ENCODE measurements at places on chromosomes 3 and 15.
A peak's percentile ranks its signal among the peaks of the same experiment; 100 is the strongest.

- no peak for DNase-seq
Measured at GRCh38 chr3:67521053-67521646, 133.3 kb downstream of the SUCLG2 start.

DNA sequence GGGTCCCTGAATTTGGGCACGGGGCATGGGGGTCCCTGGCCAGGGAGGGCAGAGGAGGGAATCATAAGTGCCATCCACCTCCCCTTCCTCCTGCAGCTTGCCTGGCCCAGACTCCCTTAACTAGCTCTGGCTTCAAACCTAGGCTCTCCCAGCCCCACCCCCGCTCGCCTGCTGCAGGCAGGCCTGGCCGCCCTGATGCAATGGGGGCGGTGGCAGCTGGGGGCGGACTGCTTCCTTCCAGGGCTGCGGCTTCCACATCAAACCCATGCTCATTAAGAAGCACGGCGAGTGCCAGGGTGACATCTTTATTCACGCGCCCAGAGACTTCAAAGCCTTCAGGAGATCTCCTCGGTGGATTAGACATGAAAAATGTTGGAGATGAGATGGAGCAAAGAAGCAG is 123.1 kb downstream of the TPRA1 start:
- DNase-seq = no peak

- no peak for DNase-seq
Measured at GRCh38 chr3:163364717-163365116, 1713.6 kb downstream of the SI start.

- no peak for DNase-seq
Measured at GRCh38 chr3:166518040-166518439, 680.8 kb upstream of the BCHE start.

- DNase-seq = no peak
Measured at GRCh38 chr3:14480207-14481017, 59.7 kb downstream of the GRIP2 start.

- no peak for DNase-seq
Measured at GRCh38 chr3:140630866-140631265, 47.0 kb upstream of the TRIM42 start.

- no peak for DNase-seq
Measured at GRCh38 chr15:61680260-61681037, 379.8 kb downstream of the VPS13C start.

DNA sequence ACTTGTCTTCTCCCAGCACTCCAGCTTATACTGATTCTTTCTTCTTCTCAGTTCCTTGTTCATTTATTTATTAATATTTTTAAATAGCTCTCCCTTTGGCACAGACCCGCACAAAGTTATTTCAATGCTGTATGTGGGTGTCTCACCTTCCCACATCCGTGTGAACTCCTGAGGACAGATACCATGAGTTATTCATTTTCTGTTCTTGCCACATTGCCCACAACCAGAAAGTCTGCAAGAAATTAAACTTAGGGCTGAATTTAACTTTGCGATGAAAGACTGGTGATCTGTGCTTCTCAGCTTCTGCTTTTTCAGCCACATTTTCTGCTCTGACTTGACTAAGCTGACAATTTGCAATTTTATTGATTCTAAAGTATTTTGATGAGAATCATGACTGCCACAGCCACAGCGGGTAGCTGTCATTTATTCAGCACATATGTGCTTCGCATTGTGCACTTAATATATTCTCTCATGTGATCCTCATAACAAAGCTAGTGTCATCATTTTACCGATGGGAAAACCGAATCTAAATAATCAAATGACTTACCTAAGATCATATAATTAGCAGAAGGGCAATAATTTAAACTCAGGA is 569.8 kb downstream of the EDEM1 start:
- DNase-seq = no peak

- DNase-seq = no peak
Measured at GRCh38 chr3:171064461-171064860, 37.9 kb upstream of the SLC2A2 start.

DNA sequence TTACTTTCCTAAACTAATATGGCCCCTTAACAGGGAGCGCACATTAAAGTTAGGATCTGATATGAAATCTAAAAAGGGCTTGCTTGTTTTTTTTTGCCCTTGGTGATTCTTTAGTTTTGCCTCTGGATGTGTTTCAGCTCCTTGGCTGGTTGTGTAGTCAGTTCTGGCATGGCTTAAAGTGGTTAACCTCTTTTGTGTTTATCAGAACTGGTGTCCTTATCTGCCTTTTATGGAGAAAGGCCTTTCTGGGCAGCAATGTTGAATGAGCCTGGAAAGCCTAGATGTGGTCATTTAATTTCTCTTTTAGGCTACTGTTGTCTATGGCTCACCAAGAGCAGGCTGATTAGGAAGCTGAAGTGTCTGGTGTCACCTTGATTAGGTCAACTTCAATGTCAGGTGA is 254.5 kb upstream of the ROPN1 start:
- DNase-seq = no peak

GRCh38 chr3:52934630-52935530 is 37.5 kb upstream of the STIMATE start:
- peak; percentile 82 for DNase-seq

DNA sequence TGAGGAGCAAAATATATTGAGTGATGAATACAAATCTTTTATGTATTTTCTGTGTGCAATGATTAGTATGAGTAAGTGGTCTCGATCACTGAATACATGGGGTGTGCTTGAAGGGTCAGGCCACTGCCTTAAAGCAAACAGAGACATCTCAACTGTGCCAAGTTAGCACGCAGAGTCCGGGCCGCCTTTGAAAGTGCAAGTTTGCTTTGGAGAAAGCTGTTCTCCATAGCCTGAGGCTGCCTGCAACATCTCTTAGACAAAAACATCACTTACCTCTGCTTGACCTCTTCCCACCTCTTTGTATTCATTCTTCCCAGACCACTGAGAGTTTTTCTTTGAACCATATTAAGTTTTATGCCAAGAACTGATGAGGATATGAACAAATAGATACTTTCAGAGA is 267.0 kb downstream of the ZBTB20 start:
- no peak for DNase-seq

- no peak for DNase-seq
Measured at GRCh38 chr3:113143353-113143752, 68.0 kb upstream of the BOC start.

DNA sequence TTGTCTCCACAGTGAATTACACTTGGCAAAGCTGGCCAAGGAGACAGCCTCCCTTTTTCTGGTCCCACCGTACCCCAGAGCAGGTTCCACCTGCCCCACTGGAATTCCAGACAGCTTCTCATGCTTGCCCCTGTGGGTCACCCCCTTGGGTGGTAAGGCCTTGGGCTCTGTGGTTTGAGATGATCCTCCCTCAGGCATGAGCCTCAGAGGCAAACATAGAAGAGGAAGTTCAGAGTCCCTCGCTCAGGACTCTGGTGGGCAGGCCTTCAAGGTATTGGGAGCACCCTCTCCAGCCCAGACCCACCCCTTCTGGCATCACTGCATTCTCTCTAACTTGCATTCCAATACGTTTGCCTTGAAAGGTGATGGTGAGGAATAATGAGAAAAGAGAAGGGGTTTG is 17.6 kb upstream of the UBA7 start:
- no peak for DNase-seq

GRCh38 chr3:140053794-140054193 is 118.8 kb downstream of the CLSTN2 start:
- no peak for DNase-seq

DNA sequence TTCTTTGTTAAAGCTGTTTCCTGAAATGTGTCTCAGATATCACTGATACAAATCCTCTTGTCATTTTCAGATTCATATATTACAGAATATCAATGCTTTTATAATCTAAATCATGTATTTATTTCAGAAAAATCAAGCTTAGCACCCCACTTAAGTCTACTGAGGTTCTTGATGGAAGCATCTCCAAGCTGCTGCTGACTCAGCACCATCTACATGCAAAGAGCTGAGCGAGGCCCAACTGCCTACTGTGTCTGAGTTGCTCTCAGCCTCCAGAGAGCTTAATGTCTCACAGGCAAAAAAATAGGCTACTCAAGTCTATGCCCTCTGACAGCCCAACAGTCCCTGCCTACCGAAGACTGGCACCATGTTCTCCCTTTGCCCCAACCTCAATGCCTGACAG is 29.2 kb upstream of the STIMATE start:
- DNase-seq = no peak

DNA sequence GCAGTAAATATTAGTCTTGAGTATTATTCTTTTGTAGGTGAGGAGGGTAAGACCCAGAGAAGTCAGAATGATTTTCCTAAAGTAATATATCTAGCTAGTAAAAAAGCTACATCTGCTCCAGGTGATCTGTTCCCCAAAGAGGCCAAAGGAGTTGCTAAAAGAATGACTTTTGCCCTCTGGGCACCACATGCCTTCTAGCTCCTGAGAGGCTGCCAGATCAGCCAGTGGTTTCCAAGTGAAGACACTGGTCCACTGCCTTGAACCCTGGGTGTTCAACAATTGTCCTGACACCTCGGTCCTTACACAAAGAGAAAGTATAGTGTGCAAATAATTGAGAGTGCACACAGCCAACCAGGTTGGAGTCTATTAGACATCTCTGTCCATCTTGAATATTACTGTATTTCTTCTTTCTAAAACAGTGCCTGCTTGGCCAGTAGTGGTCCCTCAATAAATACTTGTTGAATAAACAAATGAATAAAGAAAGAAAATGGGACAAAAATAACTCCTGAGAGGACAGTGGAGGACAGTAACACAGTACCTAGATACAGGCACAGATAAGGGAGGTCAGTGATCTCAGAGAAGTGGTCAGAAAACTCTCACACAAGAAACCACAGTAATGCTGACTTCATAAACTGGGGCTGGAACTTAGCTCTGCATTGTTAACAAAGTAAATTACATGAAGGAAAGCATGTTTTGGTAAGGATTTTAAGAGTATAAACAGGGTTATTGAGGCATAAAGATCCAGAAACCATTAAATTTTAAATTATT is 56.6 kb upstream of the CSTA start:
- DNase-seq = no peak

- DNase-seq = no peak
Measured at GRCh38 chr3:31193871-31194270, 299.4 kb upstream of the GADL1 start.

GRCh38 chr15:85296615-85297402 is 83.6 kb upstream of the AKAP13 start:
- peak; percentile 77 for DNase-seq

- DNase-seq = no peak
Measured at GRCh38 chr15:83057696-83058376, 9.2 kb downstream of the BTBD1 start.

DNA sequence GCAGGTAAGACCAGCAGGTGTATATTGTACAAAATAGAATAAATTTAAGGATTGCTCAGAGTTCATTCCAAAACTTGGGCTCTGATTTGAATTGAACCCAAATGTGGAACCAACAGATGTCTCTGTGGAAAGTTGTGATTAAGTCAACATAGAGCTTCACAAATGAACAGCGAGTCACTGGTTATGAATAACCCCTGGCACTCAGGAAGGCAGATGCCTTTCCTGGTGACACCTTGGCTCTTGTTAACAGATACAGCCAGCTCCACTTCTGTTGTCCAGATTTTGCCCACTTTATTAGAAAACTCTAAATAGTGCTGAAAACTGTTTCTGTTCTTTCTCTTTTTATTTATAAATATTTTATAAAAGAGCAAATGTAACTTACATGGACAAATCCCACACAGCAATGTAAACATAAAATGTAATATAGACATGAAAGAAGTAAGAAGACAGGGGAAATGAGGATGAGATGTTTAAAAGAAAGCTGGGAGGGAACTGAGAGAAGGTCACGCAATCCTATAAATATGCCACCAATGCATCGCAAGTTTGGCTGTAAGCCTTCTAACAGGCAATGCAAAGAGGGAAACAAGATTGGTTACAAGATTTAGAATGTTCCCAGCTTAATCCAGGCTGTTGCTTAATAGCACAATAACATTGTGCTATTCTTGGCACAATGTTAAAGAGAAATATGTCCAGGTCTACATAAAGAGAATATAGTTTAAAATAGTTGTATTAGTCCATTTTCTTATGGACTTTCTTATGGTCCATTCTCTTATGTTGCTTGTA is 495.5 kb downstream of the TAFA4 start:
- DNase-seq = no peak

GRCh38 chr3:9448071-9448470 is 50.7 kb downstream of the SETD5 start:
- no peak for DNase-seq

GRCh38 chr3:8624612-8625011 is 20.0 kb downstream of the SSUH2 start:
- DNase-seq = no peak

- no peak for DNase-seq
Measured at GRCh38 chr3:170699158-170700053, 113.5 kb upstream of the SLC7A14 start.

DNA sequence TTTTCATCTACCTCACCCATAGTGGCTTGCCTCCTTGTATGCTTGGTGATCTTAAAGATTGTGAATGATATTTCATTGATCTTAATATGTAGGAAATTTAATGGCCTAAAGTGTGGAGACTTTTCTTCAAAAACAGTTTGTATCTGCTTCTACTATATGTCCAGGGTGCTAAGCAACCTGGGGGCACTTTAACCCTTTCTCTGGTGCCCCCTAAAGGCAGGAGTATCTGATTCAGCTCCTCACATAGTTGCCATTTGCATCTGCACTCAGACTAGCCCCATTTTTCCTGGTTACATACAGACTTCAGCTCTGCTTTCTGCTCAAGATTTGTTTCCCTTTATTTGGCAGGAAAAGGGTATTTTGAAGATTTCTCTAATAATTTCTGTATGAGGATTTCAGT is 5.2 kb upstream of the PFN2 start:
- DNase-seq = no peak

DNA sequence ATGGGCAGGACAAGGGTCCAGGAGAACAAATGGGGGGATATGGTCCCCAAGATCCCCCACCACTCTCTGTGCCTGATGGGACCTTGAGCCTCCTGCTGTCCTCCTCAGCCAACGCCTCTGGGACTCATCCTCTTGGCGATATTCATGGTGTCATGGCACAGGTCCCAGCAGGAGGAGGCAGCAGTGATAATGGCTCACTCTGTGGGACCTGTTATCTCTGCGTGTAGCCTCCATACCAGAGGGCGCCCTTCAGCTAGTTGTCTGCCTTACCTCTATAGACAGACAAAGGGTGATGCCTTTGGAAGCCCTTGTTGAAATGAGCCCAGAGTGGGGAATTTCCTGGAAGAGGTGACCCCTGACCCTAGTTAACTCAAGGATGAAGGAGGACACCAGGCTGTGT is 7.4 kb downstream of the ZBTB47 start:
- no peak for DNase-seq

- no peak for DNase-seq
Measured at GRCh38 chr3:157103860-157104259, 56.1 kb downstream of the CCNL1 start.

- no peak for DNase-seq
Measured at GRCh38 chr15:39785139-39785538, 2.5 kb upstream of the FSIP1 start.

DNA sequence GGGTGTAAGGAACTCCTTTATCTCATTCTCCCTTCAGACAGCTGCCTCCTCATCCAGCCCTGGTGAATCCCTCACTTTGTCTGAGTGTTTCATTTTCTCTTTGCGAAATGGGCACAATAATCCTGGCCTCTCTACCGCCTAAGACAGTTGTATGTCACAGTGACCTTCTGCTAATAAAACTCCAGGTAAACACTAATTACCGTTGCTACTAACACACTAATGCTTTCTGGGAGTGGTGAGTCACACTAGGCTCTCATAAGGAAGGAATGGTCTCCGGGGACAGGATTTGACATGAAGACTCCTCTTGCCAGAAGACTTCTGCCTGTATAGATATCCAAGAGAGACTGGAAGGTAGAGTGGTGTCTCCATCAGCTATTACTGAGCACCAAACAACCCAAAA is 71.7 kb upstream of the SNRK start:
- no peak for DNase-seq

- peak; percentile 59 for DNase-seq
Measured at GRCh38 chr15:77187751-77188464, 117.0 kb upstream of the TSPAN3 start.
